CD4-positive, alpha-beta T cell treated with Interleukin-15 for 1 hour (primary cell): ENCODE measurements at places on chromosomes 16 and 17.

DNA sequence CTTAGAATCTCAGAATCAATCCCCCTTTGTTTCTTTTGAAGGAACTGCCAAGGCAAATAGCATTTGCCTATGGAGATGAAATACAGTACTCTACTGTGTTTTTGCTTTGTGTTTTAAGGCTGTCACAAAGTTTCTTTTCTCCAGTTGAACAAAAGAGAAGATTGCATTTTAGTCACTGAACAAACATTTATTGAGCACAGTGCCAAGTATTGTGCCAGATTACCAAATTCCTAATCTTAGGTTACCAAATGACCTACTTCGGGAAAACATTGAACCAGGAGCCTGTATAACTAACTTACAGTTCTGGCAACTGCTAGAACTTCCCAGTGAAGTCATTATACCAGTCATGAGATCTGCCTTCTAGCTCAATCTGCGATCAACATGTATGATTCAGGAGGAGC lies 3.0 kb upstream of the UBB start:
- no peak for DNase-seq

DNA sequence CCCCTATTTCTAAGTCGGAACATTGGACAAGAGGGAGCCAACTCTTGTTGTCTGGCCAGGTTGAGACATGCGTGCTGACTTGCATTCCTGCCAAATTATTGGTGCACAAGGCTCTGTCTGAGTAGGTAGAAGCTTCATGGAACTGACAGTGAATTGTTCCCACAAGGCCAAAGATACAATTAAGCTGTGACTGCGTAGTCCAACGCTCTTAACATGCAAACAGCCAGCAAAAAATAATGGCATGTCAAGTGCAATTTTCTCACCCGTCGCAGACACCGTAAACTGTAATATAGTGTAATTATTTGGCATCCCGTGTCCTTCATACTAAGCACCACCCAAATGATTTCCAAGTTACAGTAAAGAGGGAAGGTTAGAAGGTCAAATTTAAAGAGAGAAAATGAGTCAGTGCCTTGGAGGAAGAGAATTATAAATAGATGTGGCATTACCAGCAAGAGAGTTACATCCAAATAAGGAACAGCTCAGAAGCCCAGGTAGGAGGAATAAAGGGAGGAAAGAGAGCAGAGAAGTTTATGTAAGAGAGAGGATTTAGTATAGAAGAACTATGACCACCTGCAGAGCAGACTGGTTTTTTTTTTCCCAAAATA lies 21.8 kb downstream of the CDH8 start:
- no peak for DNase-seq

DNA sequence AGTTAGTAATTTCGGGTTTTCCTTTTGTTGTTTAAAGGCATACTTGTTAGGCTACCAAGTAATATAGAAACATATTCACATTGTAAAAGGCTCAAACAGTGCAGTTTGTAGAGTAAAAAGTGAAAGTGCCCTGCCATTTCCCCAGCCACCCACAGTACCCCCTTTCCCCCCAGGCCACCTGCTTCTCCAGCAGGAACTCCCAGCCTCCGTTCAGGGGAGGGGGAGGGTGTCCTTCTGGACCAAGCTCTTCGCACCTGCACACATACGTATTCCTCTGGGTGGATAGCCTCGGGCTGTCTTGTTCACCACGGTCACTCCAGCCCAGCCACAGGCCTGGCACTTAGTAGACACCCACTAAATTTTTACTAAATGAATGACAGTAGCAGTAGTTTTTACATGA lies 144.5 kb downstream of the CLEC16A start:
- DNase-seq = no peak

DNA sequence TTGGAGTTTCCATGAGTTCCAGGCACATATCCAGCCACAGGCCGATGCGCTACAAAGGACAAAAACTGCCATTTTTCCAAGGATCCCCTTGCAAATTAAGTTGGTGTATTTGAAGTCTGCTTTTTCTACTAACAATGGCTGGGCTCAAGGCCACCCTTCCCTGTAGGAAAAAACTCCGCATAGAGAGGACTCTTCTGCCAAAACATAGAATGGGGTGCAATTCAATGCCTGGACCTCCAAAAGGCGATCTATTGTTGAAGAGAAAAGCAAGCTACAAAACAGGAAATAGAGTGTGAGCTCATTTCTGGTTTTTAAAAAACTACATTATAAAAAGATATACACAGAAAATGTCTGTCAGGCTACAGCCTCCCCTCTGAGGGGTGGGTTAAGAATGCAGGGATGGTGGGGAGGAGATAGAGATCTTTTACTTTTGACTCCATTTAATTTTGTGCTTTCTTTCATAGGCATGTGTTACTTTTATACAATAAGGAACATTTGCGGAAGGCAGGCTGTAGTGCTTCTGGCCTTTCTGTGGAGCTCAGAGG lies 22.9 kb upstream of the PRSS54 start:
- DNase-seq = no peak

DNA sequence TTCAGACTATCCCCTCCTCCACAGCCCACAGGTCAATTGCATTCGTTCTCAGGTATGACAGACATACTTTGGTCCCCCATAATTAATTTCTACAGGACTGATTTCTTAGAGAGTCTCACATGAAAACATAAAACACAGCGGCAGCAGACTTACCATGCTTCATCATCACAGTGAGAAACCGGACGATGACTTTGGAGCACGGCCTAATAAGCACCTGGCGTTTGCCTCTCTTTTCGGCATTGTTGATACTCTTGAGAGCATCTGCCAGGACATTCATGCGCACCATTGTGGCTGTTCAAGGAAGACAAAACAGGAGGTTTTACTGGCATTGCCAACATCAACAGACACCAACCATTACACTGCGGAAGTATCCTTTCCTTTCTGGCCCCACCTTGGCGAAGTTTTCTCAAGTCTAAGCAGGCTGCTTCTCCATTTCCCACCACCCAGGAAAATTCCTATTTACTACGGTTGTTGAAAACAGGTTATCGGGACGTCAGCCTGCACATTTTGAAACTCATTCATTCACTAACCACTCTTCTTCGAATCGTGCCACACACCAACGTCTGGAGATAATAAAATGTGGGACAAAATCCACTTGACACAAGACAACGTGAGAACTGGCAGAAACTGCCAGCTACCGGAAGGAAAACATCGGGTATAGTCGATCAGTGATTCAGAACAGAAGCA lies 1.2 kb downstream of the RPS15A start:
- DNase-seq = no peak

- no peak for DNase-seq
Measured at GRCh38 chr17:78556812-78557211, 20.4 kb downstream of the DNAH17 start.

GRCh38 chr16:63512910-63513309 lies 1476.7 kb upstream of the CDH8 start:
- DNase-seq = no peak

DNA sequence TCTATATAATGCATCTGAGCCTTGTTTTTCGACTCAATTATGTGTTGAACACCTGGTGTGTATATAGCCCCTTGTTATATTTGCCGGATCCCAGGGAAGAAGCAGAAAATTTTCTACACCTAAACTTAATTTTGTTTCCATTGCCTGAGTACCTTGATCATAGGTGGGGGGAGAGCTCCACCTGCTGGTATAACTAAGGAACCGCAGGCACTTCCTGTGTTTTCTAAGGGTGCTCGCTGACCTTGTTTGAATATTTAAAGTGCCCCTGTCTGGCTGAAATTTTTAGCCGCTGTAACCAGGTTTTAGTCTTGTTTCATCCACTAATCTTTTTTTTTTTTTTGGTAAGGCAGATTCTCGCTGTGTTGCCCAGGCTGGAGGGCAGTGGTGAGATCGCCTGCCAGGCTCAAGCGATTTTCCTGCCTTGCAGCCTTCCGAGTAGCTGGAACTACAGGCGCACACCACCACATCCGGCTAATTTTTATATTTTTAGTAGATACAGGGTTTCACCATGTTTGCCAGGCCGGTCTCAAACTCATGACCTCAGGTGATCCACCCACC lies 6.5 kb upstream of the NUBP1 start:
- peak; percentile 77 for DNase-seq
